Adipocyte (in vitro differentiated cells): ENCODE measurements at places on chromosomes 16 and 17.

GRCh38 chr16:66020046-66020445 lies 346.4 kb upstream of the CDH5 start:
- DNase-seq, result no peak

GRCh38 chr16:3188925-3189825 lies 1.2 kb downstream of the OR1F1 start:
- DNase-seq, result peak; percentile 72

GRCh38 chr16:3713587-3714242 lies 3.6 kb downstream of the TRAP1 start:
- no peak for DNase-seq

GRCh38 chr17:43734376-43734775 lies 24.2 kb downstream of the SOST start:
- DNase-seq, result peak; percentile 90

DNA sequence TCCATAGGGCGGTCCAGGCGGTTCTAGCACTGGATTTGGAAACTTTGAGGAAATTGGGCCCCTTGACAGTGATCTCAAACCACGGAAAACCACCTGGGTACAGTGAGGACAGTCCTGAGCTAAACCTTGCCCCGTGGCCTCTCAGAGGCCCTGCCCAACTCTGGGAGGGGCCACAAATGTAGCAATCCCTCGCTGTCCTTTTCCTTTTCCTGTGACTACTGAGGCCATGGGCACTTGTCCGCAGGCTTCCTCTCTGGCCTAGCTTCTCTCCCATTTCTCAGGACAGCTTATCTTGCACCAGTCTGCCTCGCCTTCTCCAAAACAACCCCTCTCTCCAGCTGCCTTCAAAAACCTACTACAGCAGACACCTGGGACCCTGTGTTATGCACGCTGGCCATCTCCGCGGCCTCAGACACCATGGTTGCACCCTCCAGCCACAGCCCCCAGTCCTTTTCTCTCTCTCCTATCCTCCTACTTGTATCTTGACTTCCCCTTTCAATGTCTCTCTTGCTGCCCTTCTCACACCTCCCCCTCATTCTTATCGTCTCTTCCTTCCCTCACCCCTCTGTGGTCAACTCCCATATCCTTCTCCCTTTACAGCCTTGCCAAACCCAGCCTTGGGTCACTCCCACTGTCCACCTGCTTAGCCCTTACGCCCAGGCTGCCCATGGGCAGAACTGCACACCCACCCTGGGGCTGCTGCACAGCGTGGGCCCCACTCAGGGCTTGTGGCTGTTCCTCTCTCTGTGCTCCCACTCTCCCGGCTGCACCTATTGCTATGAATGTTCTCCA lies 7.6 kb downstream of the SCPEP1 start:
- no peak for DNase-seq
